Camera-type eye (tissue), 1 donor: ENCODE measurements at places on chromosomes 7 and 10. TPM values are rescaled to one million over a fixed set of nuclear protein-coding genes. Genes with fewer than 3 reads are reported as not detected.

TMEM270 gene
- total RNA-seq: not detected

C7orf57 gene
- total RNA-seq: 0.22 TPM

SPDYE2B gene
- total RNA-seq: not detected

CFTR gene
- total RNA-seq: 2.5 TPM

ANKRD16 gene
- total RNA-seq: 15.1 TPM

GJC3 gene
- not detected for total RNA-seq

HOXA7 gene
- total RNA-seq: not detected

WEE2 gene
- 0.27 TPM for total RNA-seq

PDE6C gene
- 4.2 TPM for total RNA-seq
